Smooth muscle cell of trachea (primary cell): ENCODE measurements at places on chromosomes 1 and 21. TPM values are rescaled to one million over a fixed set of nuclear protein-coding genes. Genes with fewer than 3 reads are reported as not detected.

The NKAIN1 gene
- 0.33 TPM in 1 of 2 replicates, not detected in the other for total RNA-seq

The SLC44A5 gene
- total RNA-seq, result under 0.01 and 0.15 TPM in 2 replicates

The SPRR4 gene
- total RNA-seq, result not detected in 2 replicates

The CYB5RL gene
- total RNA-seq, result 12.2 and 12.9 TPM in 2 replicates

The AGT gene
- 1.3 and 2.0 TPM in 2 replicates for total RNA-seq

The C1orf141 gene
- under 0.01 TPM in 1 of 2 replicates, not detected in the other for total RNA-seq

The SYPL2 gene
- total RNA-seq, result 0.29 and 1.2 TPM in 2 replicates

The CRYZL1 gene
- total RNA-seq, result 36.9 and 41.2 TPM in 2 replicates

The OPTC gene
- not detected in 2 replicates for total RNA-seq

The OR2T2 gene
- total RNA-seq, result not detected in 2 replicates

The C2CD4D gene
- total RNA-seq, result not detected in 2 replicates

The KCNE2 gene
- not detected in 2 replicates for total RNA-seq

The INSRR gene
- total RNA-seq, result under 0.01 TPM in 1 of 2 replicates, not detected in the other

The LAMC2 gene
- total RNA-seq, result 2.3 and 7.7 TPM in 2 replicates

The GNG4 gene
- total RNA-seq, result not detected in 2 replicates

The PGBD2 gene
- 6.0 and 6.1 TPM in 2 replicates for total RNA-seq

The AMIGO1 gene
- total RNA-seq, result 1.0 and 3.6 TPM in 2 replicates

The KIF17 gene
- 1.5 and 4.1 TPM in 2 replicates for total RNA-seq

The ARTN gene
- total RNA-seq, result under 0.01 and 0.29 TPM in 2 replicates

The FASLG gene
- total RNA-seq, result not detected in 2 replicates

The OPRD1 gene
- total RNA-seq, result under 0.01 TPM in 1 of 2 replicates, not detected in the other

The RHBDL2 gene
- total RNA-seq, result 0.73 and 0.83 TPM in 2 replicates

The ADCY10 gene
- total RNA-seq, result under 0.01 and 0.15 TPM in 2 replicates

The SFN gene
- total RNA-seq, result 0.17 and 1.6 TPM in 2 replicates

The LCE1E gene
- total RNA-seq, result not detected in 2 replicates

The C8A gene
- total RNA-seq, result under 0.01 TPM in 1 of 2 replicates, not detected in the other

The DNALI1 gene
- total RNA-seq, result 5.5 and 7.9 TPM in 2 replicates

The B3GALNT2 gene
- 40.0 and 41.9 TPM in 2 replicates for total RNA-seq

The AMY2A gene
- not detected in 2 replicates for total RNA-seq

The PCAT6 gene
- total RNA-seq, result 1.3 TPM in 1 of 2 replicates, not detected in the other

The BGLAP gene
- total RNA-seq, result 0.83 TPM in 1 of 2 replicates, not detected in the other

The CD34 gene
- 0.17 and 0.29 TPM in 2 replicates for total RNA-seq

The CCNL2 gene
- 140 and 163 TPM in 2 replicates for total RNA-seq

The U2AF1 gene
- 15.7 and 36.9 TPM in 2 replicates for total RNA-seq

The LRRN2 gene
- not detected in 2 replicates for total RNA-seq

The TMEM61 gene
- not detected in 2 replicates for total RNA-seq

The LDLRAP1 gene
- 5.1 and 12.1 TPM in 2 replicates for total RNA-seq

The LCE1C gene
- total RNA-seq, result not detected in 2 replicates

The RNU1-1 gene
- under 0.01 TPM in 2 replicates for total RNA-seq

The C8B gene
- not detected in 2 replicates for total RNA-seq

The LRIG2 gene
- total RNA-seq, result 13.2 and 19.5 TPM in 2 replicates

The SHISAL2A gene
- not detected in 2 replicates for total RNA-seq

The PEX14 gene
- total RNA-seq, result 16.0 and 17.5 TPM in 2 replicates

The PRKCZ gene
- total RNA-seq, result 1.5 and 2.5 TPM in 2 replicates

The WNT9A gene
- 1.7 and 3.5 TPM in 2 replicates for total RNA-seq
